ENCODE measurements at places on chromosomes 7 and 10.
A peak's percentile ranks its signal among the peaks of the same experiment; 100 is the strongest.

DNA sequence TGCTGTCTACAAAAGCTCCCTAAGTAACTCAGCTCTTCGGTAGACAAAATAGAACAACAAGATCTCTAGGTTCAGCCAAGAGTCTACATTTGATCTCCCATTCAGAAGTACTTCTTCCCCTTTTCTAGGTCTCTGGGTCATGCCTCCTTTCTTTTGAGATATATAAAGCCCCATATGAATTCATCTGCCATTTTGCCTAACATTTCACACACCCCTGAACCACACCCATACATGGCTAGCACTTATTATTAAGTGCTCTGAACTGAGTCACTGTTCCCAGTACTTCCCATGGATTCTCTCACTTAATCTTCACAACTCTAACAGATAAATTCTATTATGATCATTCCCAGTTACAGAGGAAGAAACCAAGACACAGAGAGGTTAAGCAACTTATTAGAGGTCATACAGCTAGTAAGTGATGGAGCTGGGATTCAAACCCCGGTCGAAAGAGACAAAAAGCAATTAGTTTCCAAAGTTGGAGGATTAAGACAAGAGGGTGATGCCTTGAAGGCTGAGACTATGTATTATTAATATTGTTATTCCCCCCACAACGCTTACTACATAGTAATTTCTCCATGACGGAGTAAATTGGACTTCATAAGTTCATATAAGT is 17.3 kb downstream of the MYOF start:
- DNase-seq, result no peak

- no peak for DNase-seq
Observed at GRCh38 chr7:129828078-129828762, 124.5 kb downstream of the UBE2H start.

GRCh38 chr7:20861468-20861867 is 74.8 kb upstream of the SP8 start:
- no peak for DNase-seq

- DNase-seq, result no peak
Observed at GRCh38 chr10:64505501-64505900, 984.3 kb downstream of the REEP3 start.

- no peak for DNase-seq
Observed at GRCh38 chr7:91468256-91468655, 204.0 kb downstream of the FZD1 start.

DNA sequence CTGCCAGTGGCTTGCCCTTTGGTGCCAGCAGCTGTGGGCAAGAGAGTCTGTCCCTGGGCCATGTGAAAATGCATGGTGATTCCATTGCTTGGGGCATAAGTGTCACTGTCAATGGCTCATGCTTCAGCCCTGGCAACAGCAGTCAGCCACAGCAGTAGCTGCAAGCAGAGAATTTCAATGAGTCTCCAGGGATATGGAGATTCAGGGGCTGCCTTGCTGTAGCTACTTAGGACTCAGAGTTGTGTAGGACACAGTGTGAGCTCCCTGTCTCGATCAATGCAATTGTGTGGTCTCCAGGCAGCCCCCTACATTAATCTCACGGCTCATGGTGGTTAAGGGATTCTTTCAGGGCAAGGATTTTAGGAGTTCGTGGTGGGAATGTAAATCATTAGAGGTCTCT is 126.3 kb upstream of the STARD3NL start:
- DNase-seq, result no peak

GRCh38 chr7:157138101-157138423 is 664 bp upstream of the UBE3C start:
- no peak for DNase-seq

- DNase-seq, result no peak
Observed at GRCh38 chr7:130329681-130330080, 14.9 kb upstream of the CPA5 start.

DNA sequence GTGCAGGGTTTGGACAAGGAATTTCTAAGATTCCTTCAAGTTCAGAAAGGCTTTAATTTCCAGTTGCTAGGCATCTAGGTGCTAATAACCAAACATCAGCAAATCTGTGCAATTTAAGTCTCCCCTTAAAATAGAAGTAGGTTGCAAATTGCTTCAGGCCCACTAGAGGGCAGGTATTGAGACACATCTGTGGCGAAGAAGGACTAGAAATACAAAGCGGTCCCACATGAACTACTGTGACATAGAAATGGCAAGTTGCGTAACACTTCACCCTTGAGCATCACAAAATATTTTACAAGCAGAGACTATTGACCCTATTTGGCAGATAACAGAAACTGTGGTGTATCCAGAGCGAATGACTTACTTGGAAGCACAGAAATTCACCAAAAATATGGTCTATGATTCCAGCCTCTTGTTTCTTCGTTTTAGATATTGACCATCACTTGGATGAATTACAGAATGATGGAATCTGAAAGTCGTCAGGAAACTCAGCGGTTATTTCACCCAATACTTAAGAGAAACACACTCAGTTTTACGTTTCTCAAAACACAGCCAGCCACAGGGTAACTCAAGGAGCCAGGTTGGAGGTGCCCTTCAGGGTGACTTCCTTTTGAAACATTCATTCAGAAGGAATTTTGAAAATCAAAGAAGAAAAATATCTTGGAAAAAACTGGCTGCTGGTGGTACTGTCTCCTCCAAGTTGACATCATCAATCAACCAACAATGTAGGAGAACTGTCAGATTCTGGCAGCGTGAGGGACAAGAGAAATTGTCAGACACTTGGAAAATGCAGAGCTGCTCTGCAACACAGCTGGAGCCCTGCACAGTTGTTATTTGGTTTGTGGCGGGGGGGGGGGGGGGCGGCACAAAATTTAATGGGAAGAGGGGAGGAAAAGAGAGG is 256.3 kb upstream of the MINDY3 start:
- DNase-seq, result peak; percentile 60

GRCh38 chr7:4706384-4707216 is 24.5 kb downstream of the FOXK1 start:
- no peak for DNase-seq

DNA sequence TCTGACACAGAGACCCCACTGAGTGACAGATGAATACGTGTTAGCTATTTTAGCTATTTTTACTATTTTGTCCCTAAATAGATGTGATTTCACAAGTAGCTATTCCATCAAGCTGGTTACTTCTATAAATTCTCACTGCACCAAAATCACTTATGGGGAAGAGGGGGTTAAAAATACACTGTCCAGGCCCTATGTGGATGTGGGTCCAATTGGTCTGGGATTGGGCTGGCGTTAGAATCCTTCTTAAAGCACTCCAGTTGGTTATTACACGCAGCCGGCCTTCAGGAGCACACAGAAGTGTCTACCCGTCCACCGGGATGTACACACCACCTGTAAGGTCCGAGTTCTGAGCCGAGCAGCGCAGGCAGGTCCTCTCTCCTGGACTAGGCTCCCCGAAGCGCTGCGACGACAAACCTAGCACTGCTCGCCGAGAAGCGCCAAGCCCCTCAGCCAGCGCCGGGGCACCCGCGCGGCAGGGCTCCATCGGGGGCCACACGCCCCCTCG is 222.3 kb upstream of the MKLN1 start:
- peak; percentile 39 for DNase-seq

DNA sequence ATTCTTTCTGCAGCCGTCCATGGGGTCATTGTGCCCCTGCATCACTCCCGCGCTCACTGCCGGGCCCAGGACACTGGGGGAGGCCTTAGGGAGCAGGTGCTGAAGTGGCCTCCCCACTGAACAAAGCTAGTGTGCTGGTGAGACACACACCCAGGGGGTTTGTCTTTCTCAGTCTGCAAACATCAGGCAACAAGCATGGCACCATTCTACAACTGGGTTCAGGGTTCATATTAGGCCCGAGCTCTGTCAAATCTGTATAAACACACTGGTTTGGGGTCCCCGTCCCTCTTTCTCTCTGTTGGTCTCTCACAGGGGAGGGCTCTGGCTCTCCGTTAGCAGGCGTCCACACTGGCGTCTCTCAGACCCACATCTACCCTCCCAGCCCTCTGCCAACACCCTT is 11.1 kb upstream of the PPP2R2D start:
- no peak for DNase-seq

- DNase-seq, result no peak
Observed at GRCh38 chr10:5443429-5443828, 31.1 kb downstream of the NET1 start.

- DNase-seq, result peak; percentile 98
Observed at GRCh38 chr10:72260239-72260975, 13.3 kb upstream of the DDIT4 start.

- DNase-seq, result no peak
Observed at GRCh38 chr7:138158739-138159528, 82.7 kb downstream of the AKR1D1 start.

- DNase-seq, result no peak
Observed at GRCh38 chr7:54781134-54781920, 22.3 kb upstream of the SEC61G start.

GRCh38 chr10:123689880-123690279 is 23.7 kb downstream of the GPR26 start:
- no peak for DNase-seq

DNA sequence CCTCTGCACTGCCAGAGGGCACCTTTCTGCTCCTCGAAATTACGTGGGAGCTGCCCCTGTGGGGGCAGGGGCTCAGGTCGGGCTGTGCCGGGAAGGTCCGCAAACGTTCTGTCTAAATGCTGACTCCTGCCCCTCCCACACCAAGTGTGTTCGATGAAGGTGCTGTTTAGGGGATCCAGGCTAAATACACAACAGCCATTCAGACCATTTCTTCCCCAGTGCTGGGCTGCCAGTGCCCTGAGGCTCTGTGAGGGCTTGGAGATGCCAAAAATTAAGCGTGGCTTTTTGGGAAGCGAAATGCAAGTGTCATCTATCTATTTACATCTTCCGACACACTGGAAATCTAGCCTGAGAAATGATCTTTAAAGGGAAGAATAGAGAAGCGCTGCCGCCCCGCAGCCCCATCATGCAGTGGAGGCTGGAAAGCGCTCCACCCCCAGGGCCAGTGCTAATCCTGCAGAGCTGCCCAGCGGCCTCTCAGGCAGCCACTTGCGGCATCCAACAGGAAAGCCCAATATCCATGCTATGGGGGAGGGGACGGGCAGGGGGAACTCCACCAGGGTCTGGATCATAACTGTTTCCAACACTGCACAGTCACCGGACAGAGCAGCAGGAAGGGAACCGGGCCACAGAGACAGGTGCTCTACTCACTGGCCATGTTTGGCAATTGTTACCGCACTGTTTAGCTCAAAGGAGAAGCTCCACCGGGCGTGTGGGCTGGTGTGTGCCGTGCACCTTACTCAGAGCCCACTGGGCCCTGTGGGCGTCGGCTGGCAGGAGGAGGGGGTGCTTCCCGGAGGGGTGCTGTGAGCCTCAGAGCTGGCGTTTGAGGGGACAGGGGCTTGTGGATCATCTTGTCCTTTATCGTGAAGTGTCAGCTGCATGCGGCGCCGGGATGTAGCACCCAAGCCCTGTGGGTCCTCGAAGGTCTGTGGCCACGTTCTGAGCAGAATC is 205.5 kb downstream of the DNAJB6 start:
- DNase-seq, result no peak

GRCh38 chr7:3067193-3067592 is 23.5 kb upstream of the CARD11 start:
- no peak for DNase-seq

GRCh38 chr10:5782174-5782573 is 31.1 kb downstream of the GDI2 start:
- DNase-seq, result no peak

DNA sequence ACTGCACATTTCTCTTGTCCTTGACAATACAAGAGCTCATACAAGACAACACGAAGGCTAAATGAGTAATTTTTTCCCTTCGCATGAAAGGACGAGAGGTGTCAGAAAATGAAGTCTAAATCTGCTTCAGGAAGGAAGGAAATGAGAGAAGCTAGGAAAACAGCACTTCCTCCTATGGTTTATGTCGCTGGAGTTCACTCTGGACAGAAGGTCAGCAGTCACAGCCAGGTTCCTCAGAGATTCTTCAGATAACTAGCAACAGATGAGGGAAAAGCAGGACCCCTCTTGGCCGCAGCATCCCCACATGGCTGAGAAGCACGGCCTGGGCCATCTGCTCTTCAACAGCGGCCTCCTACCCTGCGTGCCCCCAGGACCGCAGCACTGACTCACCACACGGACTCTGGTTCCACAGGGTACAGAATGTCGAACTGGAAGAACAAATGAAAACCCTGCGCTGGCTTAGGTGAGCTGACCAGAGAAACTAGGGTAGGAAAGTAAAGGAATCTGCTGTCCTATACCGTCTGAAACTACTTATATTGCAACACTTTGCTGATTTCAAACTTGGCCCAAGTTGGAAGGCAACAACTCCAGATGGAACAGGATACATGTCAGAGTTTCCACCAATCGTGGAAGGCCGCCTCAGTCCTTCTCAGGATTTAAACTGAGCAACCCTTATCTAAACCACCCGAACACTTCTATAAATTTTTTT is 26.3 kb downstream of the DNMBP start:
- DNase-seq, result no peak

DNA sequence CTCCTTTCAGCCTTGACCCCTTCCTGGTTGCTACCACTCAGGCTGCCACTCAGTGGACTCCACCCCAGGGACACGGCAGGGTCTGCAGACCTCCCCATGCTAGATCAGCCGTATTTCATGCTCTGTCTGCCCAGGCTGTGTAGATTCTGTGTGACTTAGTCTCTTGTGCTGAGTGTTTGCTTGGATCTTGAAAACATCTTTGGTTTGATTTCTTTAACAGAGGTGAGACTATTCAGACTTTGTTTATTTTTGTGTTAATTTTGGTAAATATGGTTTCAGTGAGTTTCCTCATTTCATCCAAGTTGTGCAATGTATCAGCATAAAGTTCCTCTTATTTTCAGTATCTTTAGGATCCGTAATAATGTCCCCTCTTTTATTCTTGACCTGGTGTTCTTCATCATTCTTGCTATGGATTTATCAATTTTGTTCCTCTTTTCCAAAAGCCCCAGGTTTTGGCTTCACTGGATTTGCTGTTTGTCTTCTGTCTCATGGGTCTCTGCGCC is 21.2 kb upstream of the PWWP2B start:
- no peak for DNase-seq
